ENCODE measurements at places on chromosomes 5 and 9.

DNA sequence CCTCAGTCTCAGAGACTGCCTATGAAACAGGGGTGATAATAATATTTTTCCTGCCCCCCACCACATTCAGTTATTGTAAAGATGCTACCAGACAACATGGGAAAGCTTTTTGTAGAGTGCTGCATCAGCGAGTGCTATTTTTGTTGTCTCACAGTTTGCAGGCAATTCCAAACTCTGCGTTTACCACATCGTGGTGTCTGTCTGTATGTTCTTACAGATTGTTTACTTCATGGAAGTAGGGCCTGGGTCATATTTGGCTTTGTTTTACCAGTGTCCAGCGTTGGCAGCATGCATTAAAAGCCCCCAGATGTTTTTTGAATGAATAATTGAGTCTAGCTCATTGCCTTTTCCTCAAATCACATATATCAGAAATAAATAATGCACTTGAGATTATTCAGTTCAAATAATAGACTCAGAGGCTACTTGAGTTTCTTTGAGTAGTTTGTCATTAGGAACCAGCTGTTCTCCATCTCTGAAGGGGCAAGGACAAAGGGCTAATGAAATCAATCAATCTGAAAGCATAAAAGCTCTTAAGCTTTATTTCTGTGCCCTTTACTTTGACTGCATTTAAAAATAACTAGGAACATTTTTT, 243.7 kb downstream of the CWC27 start:
- DNase-seq: no peak

DNA sequence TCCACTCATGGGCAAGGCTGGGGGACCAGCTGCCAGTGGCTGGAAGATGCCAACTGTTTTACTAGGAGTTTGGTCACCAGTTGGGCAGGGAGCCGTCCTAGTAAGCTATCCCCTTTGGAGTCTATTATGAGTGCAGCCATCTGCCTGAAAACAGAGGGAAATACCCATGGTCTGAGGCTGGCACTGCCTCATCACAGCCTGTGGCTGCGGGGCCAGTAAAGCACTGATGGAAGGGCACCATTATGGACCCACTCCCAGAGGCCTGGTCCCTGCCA, 187.2 kb upstream of the PANK3 start:
- DNase-seq: no peak

GRCh38 chr5:38790891-38791290, 54.9 kb upstream of the OSMR start:
- DNase-seq: no peak

- no peak for DNase-seq
Measured at GRCh38 chr5:171121638-171122037, 187.4 kb upstream of the TLX3 start.

GRCh38 chr9:70415041-70415440, 584 bp upstream of the KLF9 start:
- DNase-seq: no peak

- no peak for DNase-seq
Measured at GRCh38 chr5:111144352-111144930, 52.3 kb downstream of the WDR36 start.

DNA sequence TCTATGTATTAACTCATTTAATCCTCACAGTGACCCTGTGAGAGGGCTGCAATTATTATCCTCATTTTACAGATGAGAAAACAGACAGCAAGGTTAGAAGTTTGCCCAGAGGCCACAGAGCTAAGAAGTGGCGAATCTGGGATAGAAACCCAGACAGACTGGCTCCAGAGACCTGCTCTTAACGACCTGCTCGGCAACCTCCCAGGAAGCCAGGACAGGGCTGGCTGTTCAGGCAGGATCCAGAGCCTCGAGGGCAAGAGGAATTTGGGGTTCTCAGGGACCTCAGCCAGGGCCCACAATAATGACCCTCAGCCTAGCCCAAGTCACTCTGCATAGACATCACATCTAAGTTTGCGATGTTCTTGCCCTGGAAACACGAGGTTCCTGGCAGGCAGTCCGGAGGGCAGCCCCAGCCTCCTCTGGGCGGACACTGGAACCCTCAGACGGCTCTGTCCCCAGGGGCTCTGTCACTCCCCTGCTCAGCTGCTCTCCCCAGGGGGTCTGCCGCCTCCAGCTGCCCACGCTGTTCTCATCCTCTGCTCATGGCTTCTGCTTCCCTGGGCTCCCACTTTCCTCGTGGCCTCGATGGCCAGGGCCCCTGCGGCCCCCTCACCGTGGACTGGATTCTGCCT, 138.5 kb upstream of the ERCC6L2 start:
- no peak for DNase-seq

GRCh38 chr9:14531341-14532269, 161.6 kb downstream of the ZDHHC21 start:
- no peak for DNase-seq

GRCh38 chr5:134555890-134556311, 30.4 kb downstream of the JADE2 start:
- DNase-seq: peak; percentile 13

GRCh38 chr5:56641635-56642260, 173.6 kb upstream of the MAP3K1 start:
- DNase-seq: no peak

DNA sequence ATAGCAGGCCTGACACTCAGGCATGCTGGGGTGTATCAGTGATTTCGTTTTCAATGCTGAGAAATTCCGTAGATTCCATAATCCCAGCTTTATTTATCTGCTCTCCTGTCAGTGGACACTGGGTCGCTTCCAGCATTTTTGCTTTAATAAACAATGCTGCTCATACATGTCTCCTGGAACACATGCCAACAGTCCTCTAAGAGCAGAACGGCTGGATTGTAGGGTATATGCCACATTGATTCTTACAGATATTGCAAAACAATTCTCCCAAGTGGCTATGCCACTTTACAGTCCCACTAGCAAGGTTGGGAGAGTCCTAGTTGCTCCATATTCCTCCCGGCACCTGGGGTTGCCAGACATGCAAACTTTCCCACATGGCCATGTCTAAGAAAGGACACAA, 81.9 kb downstream of the RAPGEF1 start:
- no peak for DNase-seq

DNA sequence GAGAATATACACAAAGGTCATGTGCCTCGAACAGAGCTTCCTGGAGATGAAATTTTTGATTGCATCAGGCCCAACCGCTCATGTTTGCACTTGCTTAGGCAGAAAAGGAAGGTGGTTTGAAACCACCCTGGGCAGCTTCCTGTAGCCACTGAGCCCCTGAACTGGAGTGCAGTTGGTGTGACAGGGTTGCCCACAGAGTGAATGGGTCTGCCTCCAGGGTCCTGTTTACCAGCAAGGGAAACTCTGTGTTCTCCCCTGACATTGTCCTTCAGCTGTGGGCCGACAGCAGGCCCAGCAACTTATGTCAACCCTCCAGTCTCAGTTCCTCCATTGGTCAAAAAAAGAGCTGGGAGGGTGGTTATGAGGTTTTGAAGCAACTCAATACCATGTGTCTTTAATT, 289.6 kb downstream of the KIF4B start:
- peak; percentile 99 for DNase-seq

DNA sequence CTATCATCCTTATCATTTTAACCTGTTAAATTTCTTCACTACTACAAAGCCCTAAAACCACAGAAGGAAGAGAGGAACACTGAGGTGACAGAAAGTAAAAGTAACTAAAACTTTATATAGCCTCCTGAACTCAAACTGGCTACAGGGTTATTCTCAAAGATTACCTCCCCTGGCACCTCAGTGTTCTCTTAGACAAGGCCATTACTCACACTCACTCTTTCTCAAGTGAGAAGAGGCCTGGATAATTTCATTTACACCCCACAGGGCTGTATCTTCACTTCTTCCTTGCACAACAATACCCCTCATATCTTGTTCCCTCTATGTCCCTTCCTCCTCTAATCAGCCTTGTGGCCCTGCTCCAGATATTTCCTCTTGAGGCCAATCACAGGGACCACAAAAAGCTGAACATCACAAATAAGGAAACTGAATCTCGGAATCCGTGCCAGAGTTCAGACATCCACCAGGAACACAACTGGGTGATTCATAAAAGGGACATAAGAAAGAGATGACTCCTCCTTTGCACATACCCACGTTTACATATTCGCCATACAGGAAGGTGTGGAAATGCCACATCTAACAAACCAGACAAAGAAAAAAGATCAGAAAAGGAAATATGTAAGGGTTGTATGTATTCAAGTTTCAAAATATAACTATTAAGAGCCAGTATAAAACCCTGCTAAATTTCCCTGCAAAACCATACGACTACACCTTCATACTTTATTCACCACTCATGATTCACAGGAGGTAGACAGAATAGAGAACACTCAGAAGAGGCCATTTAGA, 1.7 kb upstream of the KLHL3 start:
- DNase-seq: peak; percentile 60

GRCh38 chr5:116645627-116646026, 71.0 kb upstream of the SEMA6A start:
- DNase-seq: no peak

DNA sequence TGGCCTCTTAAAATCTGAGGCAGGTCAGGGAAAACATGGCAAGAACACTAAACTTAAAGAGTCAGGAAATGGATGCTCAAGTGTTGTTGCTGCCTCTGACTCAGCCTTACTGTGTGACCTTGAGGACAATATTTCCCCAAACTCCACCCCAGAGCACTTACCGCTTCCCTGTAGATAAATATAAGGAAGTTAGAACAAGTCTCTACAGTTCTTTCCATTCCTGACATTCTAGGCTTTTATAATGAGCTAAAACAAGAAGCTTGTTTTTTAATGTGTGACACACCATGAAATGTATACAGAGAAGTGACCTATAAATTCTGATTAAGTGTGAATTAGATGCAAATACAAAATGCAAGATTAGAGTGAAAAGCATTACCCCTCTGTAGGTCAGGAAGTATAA, 129.3 kb downstream of the GRIA1 start:
- peak; percentile 29 for DNase-seq

DNA sequence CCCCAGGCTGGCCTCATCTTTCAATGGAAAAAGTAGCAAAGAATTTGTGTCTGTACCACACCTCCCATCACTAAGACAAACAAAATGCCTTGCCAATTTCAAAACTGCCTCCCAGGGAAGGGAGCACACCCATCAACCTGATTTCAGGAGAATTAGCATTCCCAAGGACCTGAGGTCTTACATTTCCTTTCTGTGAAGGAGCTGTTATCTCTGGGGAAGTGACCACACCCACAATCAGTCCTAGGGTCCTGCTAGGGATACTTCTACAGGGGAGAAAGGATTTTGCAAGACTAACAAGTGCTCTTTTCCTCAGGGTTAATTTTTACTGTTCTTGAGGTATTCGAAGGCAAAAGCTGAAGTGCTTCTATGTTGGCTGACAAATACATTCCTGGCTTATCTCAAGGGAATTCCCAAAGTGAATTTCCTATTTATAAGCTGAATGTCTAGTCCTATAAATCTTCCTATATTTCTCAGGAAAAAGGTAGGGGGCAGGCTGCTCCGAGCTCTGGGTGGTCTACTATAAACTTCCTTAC, 97.4 kb upstream of the ITGA1 start:
- no peak for DNase-seq

GRCh38 chr5:136364307-136364706, 1.0 kb downstream of the TRPC7 start:
- no peak for DNase-seq

DNA sequence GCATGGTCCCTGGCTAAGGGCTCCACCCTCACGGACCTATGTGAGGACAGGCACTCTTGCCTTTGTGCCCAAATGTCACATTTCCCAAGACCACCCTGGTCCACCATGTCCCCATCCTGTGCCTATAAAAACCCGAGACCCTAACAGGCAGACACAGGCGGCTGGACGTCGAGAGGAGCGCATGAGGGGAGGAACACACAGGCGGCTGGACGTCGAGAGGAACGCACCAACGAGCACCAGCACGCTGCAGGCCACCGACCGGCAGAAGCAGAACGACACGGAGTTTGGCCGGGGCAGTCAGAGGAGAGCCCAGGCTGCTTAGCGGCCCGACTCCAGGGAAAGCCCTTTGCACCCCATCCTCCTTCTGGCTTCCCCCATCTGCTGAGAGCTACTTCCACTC, 119.9 kb downstream of the ADAMTS2 start:
- DNase-seq: no peak

GRCh38 chr9:124975131-124975530, 34.2 kb upstream of the GOLGA1 start:
- DNase-seq: no peak

DNA sequence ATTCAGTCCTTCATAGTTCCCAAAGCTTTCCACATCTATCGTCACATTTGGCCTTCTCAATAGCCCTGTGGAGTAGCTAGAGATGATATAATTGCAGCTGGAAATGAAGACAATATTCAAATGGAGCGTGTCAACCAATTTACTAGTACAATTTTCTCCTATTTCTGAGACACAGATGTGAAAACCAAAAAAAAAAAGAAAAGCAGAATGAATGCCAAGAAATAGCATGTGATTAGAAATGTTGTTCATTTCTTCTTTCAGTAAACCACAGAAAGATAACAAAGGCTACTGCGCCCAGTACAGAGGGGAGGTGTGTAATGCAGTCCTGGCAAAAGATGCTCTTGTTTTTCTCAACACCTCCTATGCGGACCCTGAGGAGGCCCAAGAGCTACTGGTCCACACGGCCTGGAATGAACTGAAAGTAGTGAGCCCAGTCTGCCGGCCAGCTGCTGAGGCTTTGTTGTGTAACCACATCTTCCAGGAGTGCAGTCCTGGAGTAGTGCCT, 99.0 kb downstream of the MUSK start:
- no peak for DNase-seq

DNA sequence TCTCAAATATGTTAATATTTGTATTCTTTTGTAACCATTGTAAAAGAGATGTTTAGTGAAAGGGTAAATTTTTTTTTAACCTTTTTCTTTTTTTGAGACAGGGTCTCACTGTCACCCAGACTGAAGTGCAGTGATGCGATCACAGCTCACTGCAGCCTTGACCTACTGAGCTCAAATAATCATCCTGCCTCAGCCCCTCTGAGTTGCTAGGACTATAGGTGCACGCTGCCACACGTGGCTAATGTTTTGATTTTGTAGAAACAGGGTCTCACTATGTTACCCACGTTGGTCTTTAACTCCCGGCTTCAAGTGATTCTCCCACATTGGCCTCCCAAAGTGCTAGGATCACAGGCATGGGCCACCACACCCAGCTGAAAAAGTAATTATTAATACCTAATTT, 58.0 kb upstream of the CDK5RAP2 start:
- DNase-seq: no peak

GRCh38 chr5:133130387-133131118, 78.7 kb downstream of the HSPA4 start:
- peak; percentile 50 for DNase-seq

DNA sequence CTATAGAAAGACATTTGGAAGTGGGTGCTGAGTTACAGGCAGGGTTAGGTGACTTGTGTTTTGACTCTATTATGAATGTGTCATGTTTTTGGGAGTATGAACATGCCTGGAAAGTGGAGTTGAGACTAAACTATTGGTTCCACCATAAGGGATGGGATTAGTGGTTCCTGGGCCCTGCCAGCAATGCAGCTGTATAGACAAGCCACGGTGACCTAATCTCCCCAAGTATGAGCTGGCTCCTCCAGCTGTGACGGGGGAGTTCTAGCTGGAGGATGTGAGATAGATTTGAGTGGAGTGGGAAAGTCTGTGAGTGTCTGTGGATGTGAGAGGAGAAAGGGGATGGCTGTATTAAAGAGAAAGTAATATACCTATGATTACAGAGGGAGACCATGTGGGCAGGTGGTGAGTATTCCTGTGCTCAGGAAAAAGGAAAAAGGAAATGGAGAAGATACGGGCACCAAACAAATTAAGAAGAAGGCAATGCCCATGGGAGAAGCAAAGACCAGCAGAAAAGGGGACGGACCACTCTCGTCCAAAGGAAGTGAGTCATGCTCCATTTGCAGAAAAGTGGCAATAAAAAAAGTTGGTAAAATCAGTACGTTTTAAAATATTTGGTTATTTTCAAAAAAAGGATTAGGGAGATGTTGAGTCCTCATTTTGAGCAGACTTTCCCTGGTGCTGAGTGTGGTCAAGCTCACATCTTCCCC, 48.3 kb upstream of the ICE1 start:
- DNase-seq: peak; percentile 21
